ENCODE measurements at places on chromosomes 2 and 18. TPM values are rescaled to one million over a fixed set of nuclear protein-coding genes. Genes with fewer than 3 reads are reported as not detected.

AQP12A gene
- total RNA-seq, result not detected

DNA sequence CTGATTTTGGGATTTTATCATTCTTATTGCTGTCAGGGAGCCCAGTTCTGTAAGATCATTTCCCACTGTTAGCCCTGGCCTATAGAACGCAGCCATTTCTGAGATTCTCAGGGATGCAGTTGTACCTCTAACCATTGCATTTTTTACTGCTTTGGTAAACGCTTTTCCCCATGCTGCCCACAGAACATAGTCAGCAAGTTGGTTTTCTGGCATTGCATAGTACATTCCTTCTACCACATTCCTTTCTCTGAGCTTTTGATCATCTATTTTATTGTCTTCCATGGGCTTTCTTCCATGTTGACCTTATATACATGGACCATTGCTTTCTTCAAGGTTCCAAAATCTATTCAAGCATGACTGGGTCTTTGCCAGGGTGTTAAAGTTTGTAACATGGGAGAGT, 86.8 kb upstream of the ST6GAL2 start:
- H3K27me3 ChIP-seq, result no peaks in the 10 kb centered on the region
- no peaks in the 10 kb centered on the region for H3K4me1 ChIP-seq
- DNase-seq, result no peak
- no peak overlapping the region for H3K27ac ChIP-seq

DNA sequence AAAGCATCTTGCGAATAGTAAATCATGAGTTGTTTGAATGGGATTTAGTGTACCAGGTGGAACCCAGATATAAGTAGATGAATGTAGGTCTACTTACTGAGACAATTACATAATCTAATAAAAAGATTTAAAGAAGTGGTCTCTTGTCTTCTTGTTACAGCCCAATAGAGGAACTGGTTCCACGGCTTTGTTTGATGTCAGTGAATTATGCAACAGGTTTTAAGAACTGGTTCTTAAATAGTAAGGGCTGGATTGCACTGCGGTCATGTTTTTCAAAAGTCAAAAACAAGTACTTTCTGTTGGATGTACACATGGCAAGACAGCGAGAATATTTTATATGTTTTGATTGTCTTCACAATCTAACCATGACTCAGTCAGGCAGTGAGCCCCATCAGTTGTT, 15.4 kb upstream of the SLC9A2 start:
- no peaks in the 10 kb centered on the region for H3K27me3 ChIP-seq
- H3K36me3 ChIP-seq, result no peaks in the 10 kb centered on the region
- no peak overlapping the region for H3K4me3 ChIP-seq
- no peak overlapping the region for H3K27ac ChIP-seq

- H3K4me1 ChIP-seq, result peaks cover 9% of the 10 kb centered on the region
- H3K36me3 ChIP-seq, result no peaks in the 10 kb centered on the region
- H3K27ac ChIP-seq, result no peak overlapping the region
- H3K4me3 ChIP-seq, result no peak overlapping the region
- DNase-seq, result no peak
- H3K27me3 ChIP-seq, result no peaks in the 10 kb centered on the region
Observed at GRCh38 chr18:44766450-44766849, 85.8 kb downstream of the SETBP1 start.

DNA sequence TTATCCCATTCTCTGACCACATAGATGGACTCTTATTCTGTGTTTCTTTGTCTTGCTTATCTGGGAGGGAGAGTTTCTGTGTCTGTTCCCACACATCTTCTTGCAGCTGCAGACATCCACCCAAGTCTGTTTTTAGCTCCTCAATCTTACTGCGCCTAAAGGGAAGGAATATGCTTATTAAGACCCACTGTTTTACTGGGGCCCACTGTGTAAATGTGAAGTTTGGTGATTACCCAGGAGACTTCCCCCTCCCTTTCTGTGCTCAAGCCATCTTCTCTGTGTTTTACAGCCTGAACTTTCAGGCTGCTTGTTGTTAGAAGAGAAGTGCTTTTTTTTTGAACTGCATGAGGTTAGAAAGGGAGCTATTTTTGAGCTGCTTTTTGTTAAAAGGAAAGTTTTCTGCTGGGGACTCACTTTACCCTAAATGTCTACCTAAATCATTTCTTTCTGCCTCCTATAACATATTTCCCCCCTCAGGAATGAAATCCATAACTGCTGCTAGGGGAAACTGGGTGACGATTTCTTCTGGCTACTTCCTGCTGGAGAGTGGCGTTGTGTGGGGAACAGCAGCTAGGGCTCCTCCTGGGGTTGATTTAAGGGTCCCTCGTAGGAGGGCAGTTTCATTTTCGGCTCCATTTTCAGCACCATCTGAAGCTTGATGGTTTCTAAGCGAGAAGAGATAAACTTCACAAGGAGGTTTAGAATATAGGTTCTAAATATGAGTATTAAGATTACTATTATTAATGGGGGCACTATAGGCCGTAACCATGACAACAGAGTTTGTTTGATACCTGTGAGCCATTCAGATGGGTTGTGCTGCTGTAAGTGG, 39.5 kb upstream of the GMCL1 start:
- H3K4me3 ChIP-seq, result no peak overlapping the region
- no peak for DNase-seq
- no peaks in the 10 kb centered on the region for H3K36me3 ChIP-seq

GRCh38 chr2:150468350-150468960, 19.0 kb downstream of the RND3 start:
- no peak for DNase-seq
- H3K36me3 ChIP-seq, result peaks cover 3% of the 10 kb centered on the region
- no peak overlapping the region for H3K4me3 ChIP-seq
- no peaks in the 10 kb centered on the region for H3K27me3 ChIP-seq
- no peak overlapping the region for H3K27ac ChIP-seq
- H3K4me1 ChIP-seq, result no peaks in the 10 kb centered on the region

GRCh38 chr2:105990624-105991023, 203.5 kb downstream of the UXS1 start:
- no peak overlapping the region for H3K4me3 ChIP-seq
- no peaks in the 10 kb centered on the region for H3K36me3 ChIP-seq
- H3K27ac ChIP-seq, result no peak overlapping the region

- DNase-seq, result no peak
- no peak overlapping the region for H3K4me3 ChIP-seq
- H3K27me3 ChIP-seq, result no peaks in the 10 kb centered on the region
- H3K27ac ChIP-seq, result no peak overlapping the region
Observed at GRCh38 chr2:232273903-232274643, 104.5 kb upstream of the ALPP start.

EN1 gene
- not detected for total RNA-seq

ST6GAL2 gene
- total RNA-seq, result 49.1 TPM

GRCh38 chr2:113273027-113273551, 5.6 kb downstream of the PAX8 start:
- no peak overlapping the region for H3K27ac ChIP-seq
- H3K27me3 ChIP-seq, result peaks cover 3% of the 10 kb centered on the region
- H3K4me3 ChIP-seq, result no peak overlapping the region
- DNase-seq, result no peak
- no peaks in the 10 kb centered on the region for H3K36me3 ChIP-seq

- no peaks in the 10 kb centered on the region for H3K36me3 ChIP-seq
- no peak overlapping the region for H3K4me3 ChIP-seq
- no peak overlapping the region for H3K27ac ChIP-seq
- no peaks in the 10 kb centered on the region for H3K4me1 ChIP-seq
Observed at GRCh38 chr2:74824679-74825078, 9.2 kb upstream of the HK2 start.

DNA sequence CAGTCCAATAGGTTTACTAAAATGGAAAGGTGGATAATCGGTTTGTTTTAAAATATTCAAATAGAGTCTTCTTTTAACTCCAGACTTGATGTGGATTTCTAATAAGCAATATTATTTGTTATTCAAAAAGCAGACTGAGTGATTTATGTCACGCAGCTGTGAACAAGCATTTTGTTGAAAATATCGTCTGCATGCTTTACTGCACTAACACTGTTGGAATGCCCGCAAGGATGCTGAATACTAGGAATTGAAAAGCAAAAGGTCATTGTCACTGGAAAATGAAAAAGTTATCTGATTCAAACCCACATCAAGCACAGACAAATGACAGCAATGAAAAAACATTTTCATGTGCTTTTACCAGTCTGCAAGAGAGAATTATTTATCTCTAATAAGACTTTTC, 31.1 kb downstream of the CHN1 start:
- H3K36me3 ChIP-seq, result no peaks in the 10 kb centered on the region
- no peaks in the 10 kb centered on the region for H3K27me3 ChIP-seq
- H3K27ac ChIP-seq, result no peak overlapping the region
- H3K4me3 ChIP-seq, result no peak overlapping the region
- DNase-seq, result no peak
- peaks cover 14% of the 10 kb centered on the region for H3K4me1 ChIP-seq

GRCh38 chr18:67217551-67218166, 298.9 kb downstream of the DSEL start:
- no peaks in the 10 kb centered on the region for H3K4me1 ChIP-seq
- no peak overlapping the region for H3K4me3 ChIP-seq
- H3K27ac ChIP-seq, result no peak overlapping the region
- H3K27me3 ChIP-seq, result no peaks in the 10 kb centered on the region
- DNase-seq, result no peak

MAIP1 gene
- 12.3 TPM for total RNA-seq

GRCh38 chr2:75640621-75641121, 5.9 kb upstream of the MRPL19 start:
- DNase-seq, result peak; percentile 83
- H3K27me3 ChIP-seq, result no peaks in the 10 kb centered on the region
- no peak overlapping the region for H3K4me3 ChIP-seq
- H3K4me1 ChIP-seq, result no peaks in the 10 kb centered on the region
- H3K27ac ChIP-seq, result no peak overlapping the region

GRCh38 chr2:219987830-219988229, 360.4 kb downstream of the SLC4A3 start:
- H3K4me1 ChIP-seq, result no peaks in the 10 kb centered on the region
- no peaks in the 10 kb centered on the region for H3K27me3 ChIP-seq
- peak; percentile 57 for DNase-seq
- H3K27ac ChIP-seq, result no peak overlapping the region
- H3K4me3 ChIP-seq, result no peak overlapping the region
- H3K36me3 ChIP-seq, result no peaks in the 10 kb centered on the region

CXCR4 gene
- 18.1 TPM for total RNA-seq

DNA sequence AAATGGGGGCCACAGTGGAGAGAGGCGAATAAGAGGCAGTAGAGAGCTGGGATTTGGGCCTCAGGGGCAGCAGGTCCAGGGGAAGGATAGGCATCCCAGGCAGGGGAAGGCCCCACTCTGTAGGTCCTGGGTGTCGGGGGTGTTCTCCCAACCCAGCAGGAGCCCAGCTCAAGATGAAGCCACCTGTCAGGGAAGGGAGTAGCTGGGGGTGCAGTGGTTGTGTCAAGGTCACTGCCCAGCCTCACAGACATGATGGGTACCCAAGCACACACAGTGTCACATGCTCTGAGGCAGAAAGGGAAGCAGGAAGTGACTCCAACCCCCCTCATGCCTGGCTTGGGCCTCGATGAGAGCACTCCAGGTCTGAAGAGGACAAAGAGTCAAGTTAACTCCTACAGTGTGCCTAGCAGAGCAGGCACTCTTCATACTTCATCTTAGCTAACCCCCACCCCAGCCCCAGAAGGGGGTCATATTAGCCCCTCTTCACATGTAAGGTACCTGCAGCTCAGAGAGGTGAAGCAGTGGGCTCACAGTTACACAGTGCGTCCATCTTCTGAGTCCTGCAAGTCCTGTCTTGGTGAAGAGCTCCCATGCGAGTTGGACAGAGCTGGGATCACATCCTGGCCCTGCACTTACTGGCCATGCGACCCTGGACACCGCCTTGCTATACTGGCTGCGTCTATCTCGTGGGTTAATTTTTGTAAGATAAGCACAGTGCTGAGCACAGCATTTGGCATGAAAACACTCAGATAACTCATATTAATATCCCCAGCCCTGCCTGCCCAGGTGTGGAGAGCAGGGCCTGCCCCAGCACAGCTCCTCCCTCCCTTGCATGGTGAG, 72.6 kb upstream of the DAPL1 start:
- no peak for DNase-seq
- H3K27me3 ChIP-seq, result no peaks in the 10 kb centered on the region
- no peaks in the 10 kb centered on the region for H3K4me1 ChIP-seq
- H3K36me3 ChIP-seq, result no peaks in the 10 kb centered on the region
- no peak overlapping the region for H3K27ac ChIP-seq

- peak; percentile 78 for DNase-seq
- H3K4me1 ChIP-seq, result no peaks in the 10 kb centered on the region
- no peak overlapping the region for H3K27ac ChIP-seq
- no peaks in the 10 kb centered on the region for H3K36me3 ChIP-seq
- H3K27me3 ChIP-seq, result no peaks in the 10 kb centered on the region
Observed at GRCh38 chr2:70789304-70790135, 923 bp downstream of the FIGLA start.

- no peaks in the 10 kb centered on the region for H3K27me3 ChIP-seq
- no peaks in the 10 kb centered on the region for H3K36me3 ChIP-seq
- no peak for DNase-seq
- H3K27ac ChIP-seq, result no peak overlapping the region
Observed at GRCh38 chr2:219744600-219744999, 117.2 kb downstream of the SLC4A3 start.

FEV gene
- not detected for total RNA-seq

- DNase-seq, result no peak
- no peak overlapping the region for H3K27ac ChIP-seq
- H3K27me3 ChIP-seq, result no peaks in the 10 kb centered on the region
Observed at GRCh38 chr2:223779877-223780276, 57.5 kb downstream of the AP1S3 start.

CEBPZ gene
- total RNA-seq, result 37.0 TPM

DNA sequence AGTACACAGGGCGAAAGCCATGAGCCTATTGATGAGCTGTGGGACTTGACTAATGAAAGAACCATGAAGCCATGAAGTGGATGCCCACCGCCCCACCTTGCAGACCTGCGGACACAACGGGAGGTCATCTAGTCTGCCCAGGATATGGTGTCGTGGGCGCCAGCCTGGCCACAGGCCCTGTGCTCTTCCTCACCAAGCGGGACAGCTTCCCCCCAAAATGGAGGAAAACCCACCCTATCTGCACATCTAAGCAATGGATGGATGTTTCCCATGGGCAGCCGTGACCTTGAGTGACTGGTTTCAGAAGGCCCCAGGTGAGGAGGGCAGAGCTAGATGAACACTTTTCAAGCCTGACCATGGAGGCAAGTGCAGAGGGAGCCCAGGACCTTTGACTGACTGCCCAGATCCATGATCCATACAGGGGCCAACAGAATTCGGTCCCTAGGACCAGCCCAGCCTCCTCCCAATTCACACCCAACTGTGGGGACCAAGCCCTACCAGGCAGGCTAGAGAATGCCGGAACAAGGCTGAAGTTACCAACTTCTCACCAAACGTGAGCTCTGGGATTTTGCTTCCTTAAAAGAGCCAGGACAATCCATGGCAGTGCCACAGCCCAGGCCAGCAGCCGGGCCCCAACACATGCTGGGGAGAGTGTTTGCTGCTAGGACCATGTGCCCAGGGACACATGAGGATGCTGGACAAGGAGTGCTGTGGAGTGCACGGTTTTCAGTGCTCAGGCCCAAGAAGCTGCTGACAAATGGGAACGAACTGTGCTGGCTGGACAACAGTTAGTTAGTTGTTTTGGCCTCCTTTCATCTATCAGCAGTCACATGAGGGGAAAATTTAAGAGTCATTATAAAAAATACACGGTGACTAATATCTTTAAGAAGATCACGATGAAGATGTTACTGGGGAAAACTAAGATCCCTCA, 249.4 kb downstream of the HDAC4 start:
- no peak overlapping the region for H3K27ac ChIP-seq
- no peaks in the 10 kb centered on the region for H3K27me3 ChIP-seq
- peak; percentile 34 for DNase-seq
- no peak overlapping the region for H3K4me3 ChIP-seq

MC4R gene
- total RNA-seq, result not detected
